ENCODE measurements at places on chromosomes 5 and 9.

DNA sequence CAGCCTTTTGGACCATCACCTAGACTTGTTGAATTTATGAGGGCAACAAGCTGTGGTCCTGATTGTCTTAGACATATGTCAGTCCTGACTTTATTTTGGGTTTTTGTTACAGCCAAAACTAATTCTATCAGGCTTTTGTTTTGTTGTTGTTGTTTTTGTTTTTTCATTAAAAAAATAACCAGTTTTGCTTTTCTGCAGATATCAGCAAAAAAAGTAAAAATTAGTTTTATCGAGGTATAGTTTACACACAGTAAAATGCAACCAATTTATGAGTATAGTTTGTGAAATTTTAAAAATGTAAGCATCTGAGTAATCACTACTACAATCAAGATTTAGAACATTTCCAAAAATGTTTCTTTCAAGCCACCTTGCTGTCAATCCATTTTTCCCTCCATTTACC, 48.9 kb downstream of the WDR70 start:
- no peak for DNase-seq

- no peak for DNase-seq
Measured at GRCh38 chr9:78187763-78188484, 48.0 kb upstream of the CEP78 start.

DNA sequence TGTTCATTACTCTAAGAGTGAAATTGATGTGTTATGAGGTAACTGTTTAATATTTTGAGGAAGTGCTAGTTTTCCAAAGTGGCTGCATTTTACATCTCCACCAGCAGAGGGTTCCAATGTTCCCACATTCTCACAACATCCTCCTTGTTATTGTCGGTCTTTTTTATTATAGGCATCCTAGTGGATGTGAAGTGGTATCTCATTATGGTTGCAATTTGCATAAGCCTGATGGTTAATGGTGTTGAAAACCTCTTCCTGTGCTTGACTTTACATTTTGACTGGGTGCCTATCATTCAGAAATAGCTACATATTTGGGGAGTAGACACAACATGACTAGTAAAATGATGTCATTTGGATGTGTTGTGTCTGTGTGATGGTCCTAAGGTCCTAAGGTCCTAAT, 143.6 kb downstream of the MRPS30 start:
- DNase-seq: no peak

DNA sequence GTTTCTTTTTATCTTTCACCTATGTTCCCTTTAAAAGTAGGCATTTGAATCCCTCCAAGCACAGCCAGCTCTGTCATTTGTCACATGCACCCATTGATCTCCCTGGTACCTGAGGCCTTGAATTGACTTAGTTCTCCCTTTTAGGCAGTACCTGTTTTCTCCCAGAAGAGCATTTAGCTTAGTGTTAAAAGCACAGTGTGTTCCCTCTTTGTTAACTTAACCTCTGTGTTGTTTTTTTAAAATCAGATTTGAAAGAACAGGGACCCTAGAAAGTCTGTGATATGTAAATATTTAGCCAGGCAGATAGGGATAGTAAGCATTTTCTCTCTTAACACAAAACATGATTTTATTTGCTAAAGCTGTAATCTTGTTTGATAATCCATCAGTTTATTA, 113.8 kb upstream of the SPATA31D4 start:
- DNase-seq: no peak

DNA sequence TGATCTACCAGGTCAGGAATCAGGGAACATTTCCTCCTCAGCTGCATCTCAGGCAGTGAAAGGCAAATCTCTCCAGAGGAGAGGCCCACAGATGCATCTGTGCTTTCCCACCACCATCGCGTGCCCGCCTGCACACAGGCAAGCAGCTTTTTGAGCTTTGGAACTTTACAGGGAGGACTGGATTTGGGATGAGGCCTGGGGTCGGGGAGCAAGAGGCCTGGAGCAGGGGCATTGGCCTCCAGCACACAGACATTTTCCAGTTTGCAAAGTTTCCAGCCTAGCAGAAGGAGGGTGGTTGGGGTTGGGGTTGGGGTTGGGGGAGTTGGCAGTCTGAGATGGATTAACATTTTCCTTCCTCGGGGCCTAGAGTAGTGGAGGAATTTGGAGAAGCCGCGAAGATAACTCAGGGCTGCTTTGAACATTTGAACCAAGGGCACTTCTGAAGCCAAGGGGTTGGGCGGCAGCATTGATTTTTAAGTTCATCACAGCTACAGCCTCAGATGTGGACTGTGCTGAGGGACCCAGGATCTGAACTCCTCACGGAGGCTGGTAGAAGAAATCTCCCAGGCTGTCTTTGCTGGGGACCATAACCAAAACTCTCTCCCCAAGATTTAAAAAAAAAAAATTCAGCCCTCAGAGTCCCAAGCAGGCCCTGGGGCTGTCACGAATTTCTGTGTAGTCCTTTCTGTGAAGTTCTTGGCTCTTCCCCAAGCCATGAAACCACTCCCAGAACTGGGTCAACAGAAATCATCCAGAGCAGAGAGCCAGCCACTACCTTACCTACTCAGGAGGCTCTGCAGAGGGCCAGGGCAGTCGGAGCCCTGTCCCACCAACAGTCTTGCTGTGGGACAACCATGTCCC, 25.6 kb downstream of the C5orf15 start:
- no peak for DNase-seq

DNA sequence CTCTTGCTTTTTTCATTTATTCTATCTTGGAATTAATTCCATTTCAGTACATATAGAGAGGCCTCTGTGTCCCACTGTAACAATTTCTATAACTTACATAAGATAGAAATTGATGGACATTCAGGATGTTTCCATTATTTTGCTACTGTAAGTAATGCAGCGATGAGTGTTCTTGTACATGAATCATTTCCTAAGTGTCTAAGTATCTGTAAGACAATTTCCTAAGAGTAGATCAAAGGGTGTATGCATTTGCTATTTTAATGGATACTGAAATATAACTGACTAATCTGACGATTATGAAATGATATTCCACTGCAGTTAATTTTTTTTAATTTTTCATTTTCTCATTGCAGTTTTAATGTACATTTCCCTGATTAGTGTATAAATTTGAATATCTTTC, 23.0 kb upstream of the RBM22 start:
- DNase-seq: no peak

DNA sequence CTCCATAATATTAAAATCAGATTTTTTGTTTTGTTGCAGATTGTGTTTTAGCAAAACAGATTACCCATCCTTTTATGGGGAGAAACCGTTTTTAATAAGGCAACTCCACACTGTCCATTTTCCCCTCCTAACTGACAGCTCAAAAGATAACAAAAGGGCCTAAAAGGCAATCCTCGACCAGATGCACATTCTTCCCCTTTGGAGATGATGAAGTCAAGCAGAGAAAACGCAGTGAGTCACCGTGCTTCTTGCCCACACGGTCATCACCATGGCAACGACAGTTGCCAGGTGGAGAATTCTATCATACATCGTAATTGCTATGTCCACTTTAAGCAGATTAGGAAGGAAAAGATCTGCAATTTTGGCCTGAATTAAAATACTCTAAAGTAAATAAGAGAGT, 96.4 kb downstream of the DIRAS2 start:
- no peak for DNase-seq

DNA sequence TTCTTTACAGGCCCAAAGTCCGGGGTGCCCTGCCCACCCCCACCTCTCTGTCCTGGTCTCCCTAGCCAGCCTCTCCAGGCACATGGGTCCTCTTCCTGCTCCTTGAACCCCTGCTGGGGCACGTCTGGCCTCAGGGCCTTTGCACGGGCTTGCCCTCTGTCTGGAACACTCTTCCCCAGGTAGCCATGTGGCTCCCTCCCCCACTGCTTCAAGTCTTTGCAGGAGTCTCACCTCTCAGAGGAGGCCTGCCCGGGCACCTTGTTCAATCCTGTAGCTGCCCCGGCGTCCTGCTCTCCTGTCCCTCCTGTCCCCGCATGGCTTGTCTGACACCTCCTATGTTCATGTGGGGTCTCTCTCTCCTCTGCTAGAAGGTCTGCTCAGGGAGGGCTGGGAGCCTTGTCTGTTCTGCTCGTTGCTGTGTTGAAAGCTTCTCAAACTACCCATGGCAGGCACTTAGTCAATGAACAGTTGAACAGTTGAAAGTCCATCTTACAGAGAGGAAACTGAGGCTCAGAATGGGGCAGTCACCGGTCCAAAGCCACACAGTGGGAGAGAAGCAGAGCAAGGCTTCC, 241.4 kb downstream of the PBX3 start:
- DNase-seq: no peak

DNA sequence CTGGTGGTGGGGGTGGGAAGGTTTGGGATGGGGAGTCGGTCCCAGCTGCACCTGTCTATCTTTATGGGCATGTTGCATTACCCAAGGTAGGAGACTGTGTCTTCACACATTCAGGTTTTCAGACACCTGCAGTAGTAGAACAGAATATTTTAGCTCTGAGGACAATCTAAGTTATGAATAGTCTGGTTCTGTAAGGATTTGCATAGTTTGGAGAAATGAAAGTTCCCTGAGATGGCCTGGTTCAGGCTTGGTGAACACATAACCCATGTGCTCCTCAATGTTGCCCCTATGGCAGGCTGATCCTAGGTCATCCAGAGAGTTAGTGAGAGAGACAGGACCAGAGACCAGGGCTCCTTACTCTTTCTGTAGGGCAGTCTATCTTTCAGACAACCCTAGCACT, 20.7 kb downstream of the TNFSF8 start:
- DNase-seq: no peak

DNA sequence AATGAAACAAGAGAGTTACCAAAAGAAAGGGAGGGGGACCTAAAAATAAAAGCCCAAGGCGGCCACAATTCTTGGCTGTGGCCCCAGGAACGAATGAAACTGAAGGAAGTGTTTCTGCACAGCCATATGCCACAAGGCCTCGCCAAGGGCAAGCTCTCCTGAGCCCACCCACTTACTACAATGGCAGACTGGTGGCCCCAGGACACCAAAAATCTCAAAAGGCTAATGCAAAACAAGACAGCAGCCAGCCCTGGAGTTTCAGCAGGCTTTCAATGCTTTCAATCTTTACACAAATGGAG, 4.0 kb downstream of the CAMSAP1 start:
- no peak for DNase-seq

- no peak for DNase-seq
Measured at GRCh38 chr5:66704790-66705425, 108.7 kb downstream of the MAST4 start.

GRCh38 chr9:81565144-81565543, 124.2 kb downstream of the TLE1 start:
- DNase-seq: no peak

- no peak for DNase-seq
Measured at GRCh38 chr5:112681481-112681908, 56.2 kb upstream of the APC start.

GRCh38 chr5:14488709-14489108, 92.9 kb upstream of the OTULINL start:
- DNase-seq: no peak

DNA sequence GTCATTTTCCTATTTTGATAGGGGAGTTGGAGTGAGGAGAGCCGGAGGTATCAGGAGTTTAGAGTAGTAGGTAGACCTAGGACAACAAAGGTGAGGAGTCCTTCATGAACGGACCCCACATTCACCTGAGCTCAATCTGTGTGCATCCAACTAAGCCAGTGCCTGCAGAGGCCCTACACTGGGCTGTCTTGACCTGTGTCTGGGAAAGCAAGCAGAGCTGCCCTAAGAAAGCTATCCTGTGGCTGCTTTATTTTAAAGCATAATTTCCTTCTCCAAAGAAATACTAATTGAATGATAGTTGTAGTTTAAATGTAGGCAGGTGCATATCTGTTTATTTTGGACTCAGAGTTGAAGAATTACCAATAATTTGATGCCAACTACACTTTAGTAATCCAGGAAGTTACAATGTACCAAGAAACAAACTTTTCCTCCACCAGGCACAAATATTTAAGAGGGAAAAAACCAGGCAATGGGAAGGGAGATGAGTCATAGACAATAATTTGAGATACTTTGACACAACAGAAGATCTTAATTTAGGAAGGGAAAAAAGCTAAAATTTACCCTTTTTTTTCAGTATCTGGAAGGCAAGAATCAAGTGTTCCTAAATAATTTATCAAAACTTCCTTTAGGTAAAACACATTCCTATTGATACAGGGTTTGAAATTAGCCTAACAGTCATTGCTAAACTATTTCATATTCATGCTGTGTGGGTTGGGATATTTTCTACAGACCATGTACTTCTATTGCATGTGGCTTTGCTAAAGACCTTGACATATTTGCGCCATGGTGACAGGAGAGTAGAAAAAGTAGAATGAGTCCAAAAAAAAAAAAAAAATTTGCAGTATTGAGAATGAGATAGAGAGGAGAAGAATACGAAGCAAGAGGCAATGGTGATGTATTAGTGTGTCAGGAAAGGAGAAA, 376.6 kb upstream of the TUSC1 start:
- DNase-seq: no peak

GRCh38 chr5:89055015-89055694, 172.2 kb upstream of the MEF2C start:
- no peak for DNase-seq

DNA sequence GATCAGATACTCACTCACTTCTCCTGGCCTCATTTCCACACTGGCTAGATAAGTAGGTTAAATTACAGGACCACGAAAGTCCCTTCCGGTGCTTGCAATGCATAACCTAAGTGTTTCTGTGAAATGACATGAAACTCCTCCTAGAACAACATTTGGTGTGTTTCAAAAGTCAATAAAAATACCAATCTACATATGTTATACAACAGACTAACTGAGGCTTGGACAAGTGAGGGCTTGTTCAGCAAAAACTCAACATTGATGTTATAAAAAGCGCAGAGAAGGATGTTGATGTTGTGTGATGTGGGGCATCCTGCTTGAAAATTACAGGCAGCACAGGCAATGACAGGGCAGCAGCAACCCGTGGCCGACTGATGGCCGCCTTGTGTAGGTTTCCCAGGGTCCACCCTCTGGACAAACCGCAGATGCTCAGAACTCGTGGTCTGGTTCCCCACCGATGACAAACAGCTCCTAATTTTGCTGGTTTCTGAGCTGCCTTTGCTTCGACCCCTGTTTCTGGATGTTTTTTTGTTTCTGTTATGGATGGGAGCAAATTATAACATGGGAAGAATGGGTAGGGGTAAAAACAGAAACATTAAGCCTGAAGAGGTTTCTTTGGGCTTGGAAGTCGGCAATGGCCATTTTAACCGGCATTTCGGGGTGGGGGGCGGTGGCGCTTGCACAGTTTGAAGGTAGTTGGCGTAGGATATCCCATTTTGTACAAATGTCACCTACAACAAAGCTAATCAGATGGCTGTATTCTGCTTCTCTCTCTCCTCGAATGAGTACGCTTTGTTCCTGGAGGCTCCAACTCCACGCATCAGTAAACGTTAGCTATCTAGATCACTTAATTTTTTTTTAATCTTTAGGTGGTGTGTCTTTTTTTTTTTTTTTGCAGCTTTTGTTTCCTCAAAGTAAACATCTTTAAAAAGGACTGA, 116.1 kb downstream of the PDZD2 start:
- DNase-seq: no peak

- DNase-seq: no peak
Measured at GRCh38 chr5:108418197-108418596, 36.3 kb upstream of the FBXL17 start.

- DNase-seq: no peak
Measured at GRCh38 chr5:169934990-169935389, 45.3 kb downstream of the INSYN2B start.

DNA sequence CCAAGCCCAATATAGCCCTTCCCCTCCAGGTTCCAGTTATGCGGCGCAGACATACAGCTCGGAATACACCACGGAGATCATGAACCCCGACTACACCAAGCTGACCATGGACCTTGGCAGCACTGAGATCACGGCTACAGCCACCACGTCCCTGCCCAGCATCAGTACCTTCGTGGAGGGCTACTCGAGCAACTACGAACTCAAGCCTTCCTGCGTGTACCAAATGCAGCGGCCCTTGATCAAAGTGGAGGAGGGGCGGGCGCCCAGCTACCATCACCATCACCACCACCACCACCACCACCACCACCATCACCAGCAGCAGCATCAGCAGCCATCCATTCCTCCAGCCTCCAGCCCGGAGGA, 6.3 kb downstream of the NR4A3 start:
- DNase-seq: no peak

Data from T-helper 2 cell (primary cell).